ENCODE measurements at places on chromosomes 6 and 20. TPM values are rescaled to one million over a fixed set of nuclear protein-coding genes. Genes with fewer than 3 reads are reported as not detected.

- no peaks in the 10 kb centered on the region for H3K36me3 ChIP-seq
- H3K4me3 ChIP-seq, result no peak overlapping the region
- no peaks in the 10 kb centered on the region for H3K4me1 ChIP-seq
- no peak overlapping the region for H3K27ac ChIP-seq
- H3K27me3 ChIP-seq, result peaks cover 2% of the 10 kb centered on the region
These were observed 70.1 kb upstream of the RPS6KA2 start for GRCh38 chr6:166697113-166697512.

- no peaks in the 10 kb centered on the region for H3K36me3 ChIP-seq
- H3K4me3 ChIP-seq, result peak overlapping the region; percentile 57
- H3K27ac ChIP-seq, result no peak overlapping the region
- H3K27me3 ChIP-seq, result peaks cover 35% of the 10 kb centered on the region
These were observed 1.2 kb upstream of the DSE start for GRCh38 chr6:116369540-116369939.

SLC35D3 gene
- total RNA-seq, result not detected

- H3K4me1 ChIP-seq, result no peaks in the 10 kb centered on the region
- no peaks in the 10 kb centered on the region for H3K36me3 ChIP-seq
- H3K27me3 ChIP-seq, result no peaks in the 10 kb centered on the region
These were observed 344.0 kb downstream of the PLCB1 start for GRCh38 chr20:8476021-8476420.

- peak; percentile 59 for DNase-seq
- H3K4me3 ChIP-seq, result peak overlapping the region; percentile 62
- peaks cover 14% of the 10 kb centered on the region for H3K27me3 ChIP-seq
- H3K27ac ChIP-seq, result peak overlapping the region; percentile 89
These were observed 11.5 kb downstream of the NFKBIL1 start for GRCh38 chr6:31558631-31559500.

GRCh38 chr6:133629970-133630369, 258.9 kb upstream of the TCF21 start:
- no peak overlapping the region for H3K4me3 ChIP-seq
- no peaks in the 10 kb centered on the region for H3K27me3 ChIP-seq
- no peak overlapping the region for H3K27ac ChIP-seq
- no peak for DNase-seq
- no peaks in the 10 kb centered on the region for H3K36me3 ChIP-seq
- no peaks in the 10 kb centered on the region for H3K4me1 ChIP-seq

- H3K4me1 ChIP-seq, result peaks cover 54% of the 10 kb centered on the region
- no peaks in the 10 kb centered on the region for H3K27me3 ChIP-seq
- peaks cover 28% of the 10 kb centered on the region for H3K36me3 ChIP-seq
- DNase-seq, result no peak
- no peak overlapping the region for H3K4me3 ChIP-seq
These were observed 54.8 kb downstream of the SNX9 start for GRCh38 chr6:157877573-157878438.

DNA sequence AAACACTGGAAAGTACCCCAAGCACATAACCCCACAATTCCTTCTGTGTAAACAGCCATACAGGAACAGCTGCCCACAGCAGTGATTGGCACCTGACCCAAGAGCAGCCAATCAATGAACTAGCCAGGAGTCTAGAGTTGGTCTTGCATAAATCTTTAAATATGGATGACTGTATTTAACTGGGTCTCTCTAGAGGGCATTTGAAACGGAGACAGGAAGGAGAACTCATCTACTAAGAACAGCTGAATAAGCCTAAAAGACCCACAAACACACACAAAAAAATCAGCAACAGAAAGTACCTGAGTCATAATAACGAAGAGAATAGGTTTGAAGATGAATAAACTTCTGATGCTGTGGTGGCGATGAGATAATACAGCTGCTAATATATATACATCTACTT, 49.0 kb upstream of the ASF1A start:
- peak overlapping the region; percentile 54 for H3K27ac ChIP-seq
- H3K4me3 ChIP-seq, result no peak overlapping the region
- no peak for DNase-seq
- H3K27me3 ChIP-seq, result no peaks in the 10 kb centered on the region

SCGN gene
- not detected for total RNA-seq

All from activated CD4-positive, alpha-beta T cell treated with anti-CD3 and anti-CD28 coated beads, Interleukin-2, amount 10 ng/mL, durations not matched to agents 7 days and 5 days (primary cell).